ENCODE measurements at places on chromosomes 2 and 18.

DNA sequence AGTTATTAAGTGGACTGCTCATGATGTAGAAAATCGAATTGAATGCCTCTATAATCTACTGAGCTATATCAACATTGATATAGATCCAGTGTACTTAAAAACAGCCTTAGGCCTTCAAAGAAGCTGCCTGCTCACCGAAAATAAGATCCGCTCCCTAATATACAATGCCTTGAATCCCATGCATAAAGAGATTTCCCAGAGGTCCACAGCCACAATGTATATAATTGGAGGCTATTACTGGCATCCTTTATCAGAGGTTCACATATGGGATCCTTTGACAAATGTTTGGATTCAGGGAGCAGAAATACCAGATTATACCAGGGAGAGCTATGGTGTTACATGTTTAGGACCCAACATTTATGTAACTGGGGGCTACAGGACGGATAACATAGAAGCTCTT lies 2.0 kb downstream of the KLHL23 start:
- no peak for DNase-seq

- DNase-seq, result no peak
Observed at GRCh38 chr2:134679745-134680144, 39.1 kb downstream of the TMEM163 start.

DNA sequence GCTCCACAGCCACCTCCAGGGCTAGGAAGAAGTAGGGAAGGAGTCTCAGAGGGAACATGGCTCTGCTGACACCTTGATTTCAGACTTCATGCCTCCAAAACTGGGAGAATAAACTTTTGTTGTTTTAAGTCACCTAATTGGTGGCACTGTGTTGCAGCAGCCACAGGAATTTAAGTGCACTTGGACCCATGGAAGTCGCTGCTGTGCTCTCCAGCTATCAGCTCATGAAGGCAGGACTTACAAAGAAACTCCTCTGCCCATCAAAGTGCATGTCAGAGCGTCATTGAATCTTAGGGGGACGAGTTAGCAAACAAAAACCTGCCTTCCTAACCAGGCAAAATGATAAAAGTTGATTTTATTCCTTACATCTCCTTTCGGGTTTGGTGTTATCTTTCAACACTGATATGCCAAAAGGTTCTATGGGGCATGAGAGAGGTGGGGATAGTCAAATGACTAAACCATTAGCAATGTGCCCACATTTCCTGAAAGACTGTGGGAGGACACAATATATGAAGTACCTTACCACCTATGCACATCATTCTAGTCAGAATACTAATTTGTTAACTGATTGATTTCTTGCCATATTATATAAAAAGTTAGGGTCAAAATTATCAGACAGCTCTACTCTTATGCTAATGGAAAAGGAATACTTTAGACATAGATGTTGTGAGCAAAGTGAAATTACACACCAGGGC lies 235.8 kb upstream of the TNP1 start:
- no peak for DNase-seq

GRCh38 chr2:121238828-121239227 lies 46.2 kb downstream of the TFCP2L1 start:
- no peak for DNase-seq

GRCh38 chr2:61423714-61424113 lies 47.2 kb downstream of the USP34 start:
- DNase-seq, result no peak

GRCh38 chr2:55961318-55961911 lies 37.8 kb upstream of the EFEMP1 start:
- DNase-seq, result no peak

DNA sequence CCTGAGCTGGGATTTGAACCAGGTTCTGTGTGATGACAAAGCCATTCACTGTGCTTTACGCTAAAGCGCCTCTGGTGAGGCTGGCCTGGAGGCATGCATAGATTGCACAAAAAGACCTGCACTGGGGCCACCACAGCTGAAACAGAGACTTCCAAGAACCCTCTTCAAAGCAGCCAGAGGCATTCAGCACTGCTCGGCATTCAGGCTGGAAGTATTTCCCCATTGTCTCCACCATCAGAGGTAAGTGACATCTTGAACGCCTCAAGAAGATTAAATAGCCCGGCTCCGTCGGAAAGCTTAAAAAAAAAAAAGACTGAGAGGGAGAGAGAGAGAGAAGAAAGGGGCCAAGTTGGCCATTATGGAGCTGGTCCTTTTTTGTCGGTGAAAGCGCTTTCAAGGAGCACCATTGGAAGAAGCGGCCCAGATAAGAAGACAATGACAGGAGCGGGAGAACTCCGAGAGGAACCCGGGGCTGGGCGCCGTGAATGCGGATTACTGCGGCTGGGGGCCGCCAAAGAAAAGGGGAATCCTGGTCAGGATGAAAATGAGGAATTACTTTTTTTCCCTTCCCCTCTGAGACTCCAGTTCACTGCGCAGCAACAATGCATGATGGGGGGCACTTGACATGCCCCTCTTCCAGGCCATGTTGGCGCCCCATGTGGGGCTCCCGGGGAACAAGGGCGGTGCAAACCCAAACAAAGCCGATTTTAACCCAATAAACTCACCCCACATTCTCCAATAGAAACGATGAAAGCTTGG lies 228.3 kb downstream of the MYCN start:
- DNase-seq, result no peak

GRCh38 chr2:41989501-41990180 lies 58.2 kb upstream of the PKDCC start:
- no peak for DNase-seq

All from stimulated activated CD4-positive, alpha-beta T cell treated with anti-CD3 and anti-CD28 coated beads, Interleukin-4, amount 100 ng/mL, for 4 hours (primary cell).